Heart left ventricle (tissue), 16 donors: ENCODE measurements at places on chromosomes 2 and 18. TPM values are rescaled to one million over a fixed set of nuclear protein-coding genes. Genes with fewer than 3 reads are reported as not detected.

GRCh38 chr2:145016711-145017110 is 496.8 kb upstream of the ZEB2 start:
- DNase-seq, result no peak

DNA sequence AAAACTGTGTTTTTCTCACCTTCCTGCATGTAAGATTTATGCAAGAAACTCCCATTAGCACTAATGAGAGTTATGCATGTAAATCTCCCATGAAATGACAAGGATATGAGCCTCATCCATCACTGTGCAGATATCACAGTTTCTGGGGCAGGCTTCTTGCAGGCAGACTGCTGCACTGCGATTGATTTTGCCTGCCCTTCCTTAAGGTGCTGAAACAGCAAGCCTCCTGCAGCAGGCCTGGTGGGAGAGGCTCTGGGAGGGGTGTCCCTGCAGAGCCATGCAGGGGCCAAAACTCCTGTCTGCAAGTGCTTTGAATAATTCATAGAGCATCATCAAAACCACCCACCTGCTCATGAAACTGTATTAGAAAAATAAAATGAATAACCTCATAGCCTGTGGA is 285.9 kb downstream of the MYT1L start:
- no peak for DNase-seq

DNA sequence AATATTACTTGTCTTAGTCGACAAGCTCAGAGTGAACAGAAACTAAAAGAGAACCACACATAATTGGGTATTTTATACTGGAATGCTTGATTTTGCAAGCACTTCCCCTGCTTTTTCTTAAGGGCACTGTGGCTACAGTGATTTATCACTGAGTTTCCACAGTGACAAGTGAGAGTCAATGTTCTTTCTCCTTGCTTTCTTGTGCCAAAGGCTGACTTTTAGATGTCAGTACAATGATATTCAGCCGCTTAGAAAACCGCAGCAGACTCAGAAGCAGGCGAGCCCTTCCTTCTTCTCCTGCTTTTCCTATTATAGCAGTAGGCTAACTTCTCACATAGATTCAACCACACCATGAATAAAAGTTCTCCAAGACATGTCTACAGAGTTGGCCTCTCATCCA is 1603.6 kb upstream of the NXPH2 start:
- DNase-seq, result no peak

DNA sequence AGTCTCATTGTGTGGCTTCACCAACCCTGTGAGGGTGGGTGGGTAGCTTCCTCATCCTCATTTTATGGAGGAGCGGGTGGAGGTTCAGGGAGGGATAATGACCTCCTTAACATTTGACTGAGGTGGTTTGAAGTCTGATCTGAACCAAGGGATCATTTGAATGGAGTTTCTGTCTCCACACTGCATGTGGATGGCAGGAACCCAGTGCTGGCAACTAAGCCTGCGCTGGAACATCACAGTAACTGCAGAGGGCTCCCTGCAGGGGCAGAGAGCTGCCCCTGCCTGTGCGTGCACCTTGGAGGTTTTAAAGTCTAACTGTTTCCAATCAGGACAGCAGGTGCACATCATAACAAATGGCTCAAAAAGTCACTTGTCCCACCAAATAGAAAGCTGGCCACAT is 3.3 kb downstream of the AGAP1 start:
- no peak for DNase-seq

The HOXD1 gene
- not detected for total RNA-seq

The ARHGEF4 gene
- total RNA-seq, result 5.2 TPM

The DAPL1 gene
- total RNA-seq, result not detected

The DSC2 gene
- 23.7 TPM for total RNA-seq
